Activated naive CD4-positive, alpha-beta T cell (primary cell): ENCODE measurements at places on chromosomes 16 and 17.

- DNase-seq, result no peak
Observed at GRCh38 chr17:22507823-22508222, 815.5 kb downstream of the KCNJ18 start.

DNA sequence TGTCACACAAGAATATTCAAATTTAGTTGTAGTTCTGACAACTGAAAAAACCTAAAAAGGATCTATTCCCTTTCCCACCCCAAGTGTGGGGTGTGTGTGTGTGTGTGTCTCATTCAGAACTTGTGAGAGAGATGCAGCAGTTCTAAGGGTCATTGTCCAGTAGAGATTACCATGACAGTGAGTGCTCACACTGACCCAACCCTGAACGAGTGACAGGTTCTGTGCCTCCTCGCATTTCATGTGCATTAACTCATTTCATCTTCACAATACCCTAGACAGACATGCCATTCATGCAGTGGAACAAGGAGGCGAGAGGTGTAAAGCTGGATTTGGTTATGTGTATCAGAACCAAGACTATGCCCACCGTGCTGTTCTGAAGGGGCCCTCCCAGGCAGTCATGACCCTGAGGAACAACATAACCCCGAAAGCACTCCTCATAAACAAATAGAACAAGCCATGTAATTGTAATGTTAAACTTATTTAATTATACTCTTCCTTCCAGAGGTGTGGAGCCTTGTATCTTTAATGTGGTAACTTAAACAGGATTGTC, 102.1 kb downstream of the CLEC16A start:
- no peak for DNase-seq

DNA sequence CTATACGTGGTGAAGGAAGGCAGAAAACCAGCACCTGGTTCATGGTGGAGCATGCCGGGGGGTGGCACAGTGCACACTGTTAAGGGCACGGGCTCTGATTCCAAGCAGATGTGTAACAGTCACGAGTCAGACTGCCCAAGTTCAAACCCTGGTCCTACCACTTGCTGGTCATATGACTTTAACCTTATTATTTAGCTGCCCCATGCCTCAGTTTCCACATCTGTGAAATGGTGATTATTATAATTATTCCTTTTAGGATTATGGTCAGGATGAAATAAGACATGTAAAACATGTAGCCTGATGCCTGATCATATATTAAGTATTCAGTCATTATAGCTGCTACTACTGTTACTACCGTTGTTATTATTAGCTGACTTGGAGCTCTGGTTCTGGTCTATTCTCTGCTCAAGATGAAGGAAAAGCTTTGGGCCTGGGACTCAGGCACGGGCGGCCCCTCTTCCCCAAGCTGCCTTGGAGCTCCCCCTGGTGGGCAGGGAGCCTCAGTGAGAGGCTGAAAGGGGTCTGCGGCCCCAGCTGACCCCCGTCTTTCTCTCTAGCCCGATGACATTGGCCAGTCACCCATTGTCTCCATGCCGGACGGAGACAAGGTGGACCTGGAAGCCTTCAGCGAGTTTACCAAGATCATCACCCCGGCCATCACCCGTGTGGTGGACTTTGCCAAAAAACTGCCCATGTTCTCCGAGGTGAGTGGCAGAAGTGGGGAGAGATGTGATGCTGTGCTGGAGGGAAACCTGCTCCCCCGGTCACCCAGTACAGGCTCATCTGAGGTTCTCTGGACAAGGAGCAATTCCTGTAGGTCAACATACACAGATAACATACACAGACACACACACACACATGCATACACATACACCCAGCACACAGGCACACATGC, 14.0 kb downstream of the NR1D1 start:
- DNase-seq, result peak; percentile 55

- no peak for DNase-seq
Observed at GRCh38 chr17:57968456-57968855, 13.2 kb upstream of the CUEDC1 start.

DNA sequence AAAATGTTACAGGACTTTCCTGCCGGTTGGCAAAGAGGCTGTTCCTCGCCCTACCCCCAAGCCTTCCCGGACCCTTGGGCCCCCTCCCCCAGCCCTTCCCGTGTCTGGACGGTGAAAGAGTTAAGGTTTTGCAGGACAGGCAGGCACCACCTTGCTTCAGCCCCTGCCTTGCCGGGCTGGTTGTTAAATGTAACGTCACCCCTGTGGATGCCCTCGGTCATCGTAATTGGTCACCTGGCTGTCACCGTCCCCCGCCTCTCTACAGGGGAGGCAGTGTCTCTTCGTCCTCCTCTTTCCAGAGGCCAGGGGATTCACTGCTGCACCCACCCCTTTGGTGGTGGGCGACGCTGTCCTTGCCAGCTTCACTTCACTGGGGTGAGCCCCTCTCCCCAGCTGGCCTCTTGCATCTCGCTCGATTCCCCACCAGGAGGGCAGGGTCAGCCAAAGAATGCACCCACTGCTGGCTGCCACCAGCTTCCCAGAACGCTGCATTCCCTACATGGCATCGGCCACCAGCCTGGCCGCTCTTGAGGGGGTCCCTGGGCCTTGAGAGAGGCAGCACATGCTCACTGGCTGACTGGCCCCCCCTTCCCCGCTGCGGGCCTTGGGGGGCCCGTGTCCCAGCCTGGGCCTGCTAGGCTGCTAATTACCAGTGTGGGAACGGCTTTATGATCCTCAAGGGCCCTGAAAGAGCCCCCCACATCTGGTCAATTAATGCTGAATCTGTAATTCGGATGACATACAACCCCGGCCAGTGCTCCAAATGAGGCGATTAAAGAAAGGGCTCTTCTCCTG, 25.2 kb upstream of the GSE1 start:
- DNase-seq, result no peak

DNA sequence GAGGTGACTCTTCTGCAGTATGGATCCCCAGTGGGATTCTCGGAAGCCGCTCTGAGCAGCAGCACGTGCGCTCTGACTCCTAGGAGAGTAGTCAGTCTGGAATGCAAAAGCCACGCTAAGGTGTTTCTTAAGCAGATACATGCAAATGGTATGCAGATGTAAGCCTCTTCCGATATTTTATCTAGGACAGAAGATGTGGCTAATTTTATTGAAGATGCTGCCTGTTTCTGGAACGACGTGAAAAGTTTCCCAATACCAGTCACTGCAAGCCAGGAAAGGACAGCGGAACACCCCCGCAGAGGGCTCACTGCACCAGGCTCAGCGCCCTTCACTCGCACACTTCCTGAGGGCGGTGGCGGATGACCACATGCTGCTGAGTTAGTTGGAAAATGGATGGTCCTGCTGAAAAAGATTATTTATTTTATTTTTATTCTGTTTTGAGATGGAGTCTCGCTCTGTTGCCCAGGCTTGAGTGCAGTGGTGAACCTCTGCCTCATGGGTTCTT, 10.1 kb downstream of the FADS6 start:
- no peak for DNase-seq

- no peak for DNase-seq
Observed at GRCh38 chr16:74991593-74992403, 6.9 kb upstream of the WDR59 start.

- no peak for DNase-seq
Observed at GRCh38 chr17:74151551-74152315, 51.7 kb upstream of the RPL38 start.

DNA sequence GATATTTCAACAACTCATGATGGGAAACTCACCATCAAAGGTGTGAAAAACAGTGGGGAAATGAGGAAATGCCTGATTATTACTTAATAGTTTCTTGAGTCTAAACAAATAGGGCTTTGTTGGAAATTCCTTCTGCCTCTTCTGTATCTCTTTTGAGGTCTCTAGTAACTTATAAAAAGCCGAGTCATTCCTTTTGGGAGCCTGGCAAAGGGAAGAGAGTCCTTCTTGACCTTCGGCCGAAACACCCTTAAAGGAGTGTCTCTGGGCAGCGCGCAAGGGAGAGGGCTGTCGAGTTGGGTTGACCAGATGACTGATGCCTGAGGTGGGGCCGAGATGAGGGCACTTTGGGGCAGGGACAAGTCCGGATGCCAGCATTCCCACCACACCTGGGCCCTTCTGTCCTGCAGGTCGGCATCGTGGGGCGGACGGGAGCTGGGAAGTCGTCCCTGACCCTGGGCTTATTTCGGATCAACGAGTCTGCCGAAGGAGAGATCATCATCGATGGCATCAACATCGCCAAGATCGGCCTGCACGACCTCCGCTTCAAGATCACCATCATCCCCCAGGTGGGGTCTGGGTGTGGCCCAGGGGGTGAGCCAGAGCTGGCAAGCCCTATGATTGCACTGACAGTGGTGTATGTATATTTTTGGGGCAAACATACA, 89.2 kb downstream of the ABCC6 start:
- DNase-seq, result no peak

DNA sequence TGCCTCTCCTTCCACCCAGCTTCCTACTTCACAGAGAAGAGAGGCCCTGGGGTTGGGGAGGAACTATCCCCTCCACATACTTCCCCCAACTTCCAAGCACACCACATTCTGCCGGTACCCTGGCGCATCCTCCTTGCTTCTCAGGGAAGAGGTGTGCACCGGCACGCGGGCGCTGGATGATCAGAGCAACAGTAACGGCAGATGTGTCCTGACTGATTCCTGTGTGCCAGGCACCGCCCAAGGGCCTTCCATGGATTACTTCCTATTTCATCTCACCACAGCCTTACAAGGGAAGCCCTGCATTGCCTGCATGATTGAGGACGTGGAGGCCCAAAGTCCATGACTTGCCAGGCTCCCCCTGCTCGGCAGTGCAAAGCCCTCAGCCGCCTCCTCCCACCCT, 21.1 kb upstream of the MLKL start:
- no peak for DNase-seq

GRCh38 chr16:11398851-11399250, 53.6 kb downstream of the RMI2 start:
- no peak for DNase-seq

GRCh38 chr16:6020162-6020985, 922.8 kb upstream of the EEF2KMT start:
- no peak for DNase-seq

GRCh38 chr17:50763716-50764475, 3.4 kb downstream of the ANKRD40CL start:
- no peak for DNase-seq

DNA sequence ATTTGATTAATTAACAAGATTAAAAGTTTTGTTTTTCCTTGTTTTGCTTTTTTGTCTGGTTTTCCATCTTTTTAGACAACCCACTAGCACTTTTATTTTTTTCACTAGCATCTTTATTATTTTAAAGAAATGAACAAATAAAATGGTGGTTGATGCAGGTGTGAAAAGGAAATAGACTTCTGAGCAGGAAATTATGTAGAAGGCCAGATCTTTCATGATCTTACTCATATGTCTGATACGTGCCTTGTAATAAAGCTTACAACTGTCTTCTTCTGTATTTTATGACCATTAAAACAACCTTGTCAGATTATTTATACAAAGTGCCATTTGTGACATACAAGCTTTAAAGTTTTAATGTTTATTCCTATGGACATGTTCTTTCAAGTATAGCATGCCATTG, 6.3 kb downstream of the SLFN12L start:
- DNase-seq, result no peak

DNA sequence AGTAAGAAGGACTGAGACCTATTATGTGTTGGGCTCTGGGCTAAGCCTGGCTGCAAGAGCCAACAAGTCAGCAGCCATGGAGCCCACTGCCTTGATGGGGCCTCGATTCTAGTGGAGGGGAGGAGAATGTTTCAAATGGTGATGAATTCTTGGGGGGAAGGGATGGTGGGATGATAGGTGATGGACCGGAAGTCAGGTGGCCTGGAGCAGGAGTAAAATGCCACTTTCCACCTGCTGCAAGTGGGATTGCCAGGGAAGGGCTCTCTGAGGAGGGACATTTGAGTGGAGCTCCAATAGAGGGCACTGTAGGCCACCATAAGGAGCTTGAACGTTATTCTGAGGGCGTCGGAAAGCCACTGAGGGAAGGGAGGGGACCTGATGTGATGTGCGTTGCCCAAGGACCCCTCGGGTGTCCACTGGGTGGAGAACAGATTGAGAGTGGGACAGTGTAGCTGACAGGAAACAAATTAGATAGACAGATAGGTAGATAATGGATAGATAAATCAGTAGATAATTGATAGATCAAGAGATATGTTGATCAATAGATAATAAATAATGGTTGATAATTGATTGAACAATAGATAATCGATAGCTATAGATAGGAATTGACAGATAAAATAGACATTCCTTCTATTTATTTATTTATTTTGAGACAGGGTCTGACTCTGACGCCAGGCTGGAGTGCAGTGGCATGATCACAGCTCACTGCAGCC, 18.2 kb upstream of the NXPH3 start:
- DNase-seq, result no peak

DNA sequence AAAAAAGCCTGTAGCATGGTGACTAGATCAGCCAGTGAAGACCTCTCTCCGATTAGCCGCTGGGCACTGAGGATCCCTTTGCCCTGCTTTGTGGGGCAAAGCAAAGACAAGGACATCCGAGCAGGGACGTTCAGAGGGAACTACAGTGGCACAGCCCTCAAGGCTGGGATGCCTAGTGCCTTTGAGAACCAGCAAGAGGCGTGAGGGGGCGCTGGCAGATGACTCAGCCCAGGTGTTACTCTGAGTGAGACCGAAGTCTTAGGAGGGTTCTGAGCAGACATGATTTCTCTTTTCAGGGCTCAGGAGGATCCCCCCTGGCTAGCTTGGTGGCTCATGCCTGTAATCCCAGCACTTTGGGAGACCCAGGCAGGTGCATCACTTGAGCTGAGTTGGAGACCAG, 178.6 kb downstream of the CPPED1 start:
- no peak for DNase-seq

DNA sequence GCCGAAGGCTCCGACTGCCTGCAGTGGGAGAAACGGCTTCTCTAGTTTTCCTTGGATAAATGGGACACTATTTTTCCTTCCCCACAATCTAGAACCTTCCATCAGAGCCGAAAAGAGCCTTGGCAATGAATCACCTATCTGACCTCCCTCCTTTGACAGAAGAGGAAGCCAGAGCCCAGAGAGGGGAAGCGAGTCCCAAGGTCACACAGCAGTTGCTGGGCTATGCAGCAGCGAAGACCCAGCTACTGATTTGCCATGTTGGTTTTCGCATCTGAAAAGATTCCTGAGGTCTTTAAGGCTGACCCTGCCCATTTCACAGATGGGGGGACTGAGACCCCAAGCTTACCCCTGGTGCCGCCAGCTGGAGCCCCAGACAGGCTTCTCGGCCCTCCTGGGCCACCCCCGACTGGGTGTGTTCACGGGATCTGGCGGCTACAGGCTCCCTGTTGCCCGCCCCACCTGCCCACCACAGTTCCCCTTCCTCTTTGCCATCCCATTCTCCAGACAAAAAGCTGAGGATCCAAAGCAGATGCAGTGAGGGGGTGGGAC, 45.9 kb downstream of the RAI1 start:
- no peak for DNase-seq
